ENCODE measurements at places on chromosomes 16 and 17.

- no peak for DNase-seq
Observed at GRCh38 chr16:85221771-85222154, 109.5 kb upstream of the CIBAR2 start.

DNA sequence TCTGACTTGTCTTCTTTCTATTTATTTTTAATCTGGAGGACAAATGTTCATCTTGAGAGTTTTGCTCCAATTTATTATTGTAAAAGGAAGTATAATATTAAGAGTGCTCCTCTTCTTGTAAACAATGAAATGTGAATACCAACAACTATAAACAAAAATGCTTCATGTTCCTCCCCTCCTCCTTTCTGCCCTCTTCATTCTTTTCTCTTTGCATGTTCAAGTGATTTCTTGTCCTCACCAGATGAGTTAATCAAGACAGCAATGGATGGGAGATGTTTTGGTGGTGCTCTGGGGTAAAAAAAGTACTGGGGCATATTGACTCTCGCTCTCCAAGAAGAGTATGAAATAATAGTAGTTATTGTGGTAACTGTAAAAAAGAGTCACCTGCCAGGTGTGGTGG is 24.3 kb downstream of the ITGB3 start:
- DNase-seq, result peak; percentile 32

- no peak for DNase-seq
Observed at GRCh38 chr16:47061204-47061603, 82.5 kb downstream of the NETO2 start.

DNA sequence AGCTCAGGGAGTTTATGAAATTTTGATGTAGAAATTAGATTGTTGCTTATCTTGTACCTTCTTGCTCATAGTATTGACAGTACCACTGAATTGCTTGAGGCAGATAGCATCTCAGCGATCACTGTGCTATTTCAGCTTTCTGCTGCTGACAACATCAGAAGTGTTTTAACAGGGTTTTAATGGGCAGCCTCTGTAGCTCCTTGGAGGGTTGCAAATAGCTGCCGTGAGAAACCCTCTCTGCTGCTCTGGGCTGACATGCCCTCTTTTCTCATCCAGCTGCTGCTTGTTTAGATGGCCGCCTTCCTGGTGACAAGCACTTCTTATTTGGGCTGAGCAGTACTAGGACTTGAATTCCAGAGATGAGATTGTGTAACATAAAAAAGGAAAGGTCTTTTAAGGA is 180.2 kb upstream of the TBX2 start:
- peak; percentile 48 for DNase-seq

- peak; percentile 27 for DNase-seq
Observed at GRCh38 chr17:80899402-80900268, 92.0 kb upstream of the CHMP6 start.

GRCh38 chr17:49472527-49472926 is 22.6 kb upstream of the NGFR start:
- no peak for DNase-seq

GRCh38 chr17:58741121-58741625 is 14.5 kb upstream of the PPM1E start:
- peak; percentile 31 for DNase-seq

DNA sequence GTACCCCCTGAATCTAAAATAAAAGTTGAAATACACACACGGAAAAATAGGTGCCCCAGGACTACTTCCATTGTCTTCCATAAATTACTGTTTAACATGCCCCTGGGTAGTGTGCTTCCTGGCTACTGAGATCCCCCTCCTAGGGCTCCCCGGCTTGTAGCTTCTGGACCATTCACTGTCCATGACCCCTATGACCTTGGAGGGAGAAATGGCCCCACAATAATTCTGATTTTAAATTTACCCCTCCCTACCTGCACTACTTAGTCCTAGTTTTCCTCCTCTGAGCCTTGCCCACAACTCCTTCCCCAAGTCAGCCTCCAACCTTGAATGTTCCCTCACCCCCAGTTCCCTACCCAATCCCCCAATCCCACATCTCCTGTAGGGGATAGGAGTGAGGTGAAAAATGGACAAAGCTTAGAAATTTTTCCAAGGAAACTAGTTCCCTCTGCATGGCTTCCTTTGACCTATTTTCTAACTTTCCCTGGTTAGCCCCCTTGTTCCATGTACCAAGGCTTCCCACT is 9.5 kb upstream of the MSL1 start:
- no peak for DNase-seq

Measured in fibroblast of skin of right quadriceps (primary cell).